Hematopoietic multipotent progenitor cell treated with erythropoietin and hydrocortisone succinate and interleukin-3 and kit ligand, for 6 days (in vitro differentiated cells): ENCODE measurements at places on chromosomes 7 and 10.
A peak's percentile ranks its signal among the peaks of the same experiment; 100 is the strongest.

GRCh38 chr7:139829775-139830117 is 682 bp downstream of the TBXAS1 start:
- peak; percentile 45 for DNase-seq

DNA sequence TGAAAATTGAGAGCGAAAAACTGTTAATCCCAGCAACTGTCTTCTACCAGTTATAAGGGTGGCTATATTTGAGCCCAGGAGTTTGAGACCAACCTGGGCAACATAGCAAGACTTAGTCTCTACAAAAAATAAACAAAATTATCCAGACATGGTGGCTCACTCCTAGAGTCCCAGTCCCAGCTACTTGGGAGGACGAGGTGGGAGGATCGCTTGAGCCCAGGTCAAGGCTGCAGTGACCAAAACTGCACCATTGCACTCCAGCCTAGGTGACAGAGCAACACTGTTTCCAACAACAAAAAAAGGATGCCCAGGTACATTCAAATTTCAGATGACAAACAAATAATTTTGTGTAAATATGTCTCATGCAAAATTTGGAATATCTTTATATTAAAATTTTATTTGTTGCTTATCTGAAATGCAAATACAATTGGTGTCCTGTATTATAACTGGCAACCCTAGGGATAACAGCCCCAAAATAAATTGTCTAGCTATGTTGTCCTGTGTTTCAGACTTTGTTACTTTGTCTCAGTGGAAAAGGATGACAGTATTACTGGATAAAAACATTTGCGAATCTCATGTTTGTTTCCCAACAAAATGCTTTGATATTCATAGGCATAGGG is 26.7 kb downstream of the FAM171A1 start:
- no peak for DNase-seq

DNA sequence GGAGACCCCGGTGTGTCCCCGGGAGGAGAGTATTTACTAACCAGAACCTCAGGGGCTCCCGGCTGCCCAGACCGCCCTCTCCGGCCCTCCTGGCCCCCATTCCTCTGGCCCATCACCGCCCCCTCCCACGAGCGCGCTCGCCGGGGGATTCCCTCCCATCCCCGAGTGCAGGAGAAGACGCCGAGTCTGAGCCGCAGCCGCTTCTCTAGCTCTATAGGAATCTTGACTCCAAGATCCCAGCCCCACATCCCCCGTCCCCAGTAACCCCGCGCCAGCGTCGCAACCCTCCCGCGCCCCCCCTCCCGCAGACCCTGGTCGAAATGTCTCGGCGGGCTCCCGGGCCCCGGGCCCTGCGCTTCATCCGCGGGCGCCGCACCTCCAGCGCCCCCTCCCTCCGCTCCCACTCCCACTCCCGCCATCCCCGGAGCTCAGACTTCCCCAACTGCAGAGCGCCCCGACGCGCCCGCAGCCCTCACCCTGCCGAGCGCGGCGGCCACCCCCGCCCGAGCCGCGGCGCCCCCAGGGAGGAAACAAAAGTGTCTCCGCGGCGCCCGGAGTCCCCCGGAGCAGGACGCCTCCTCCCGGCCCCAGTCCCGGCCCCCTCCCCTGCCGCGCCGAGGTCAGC is 541 bp downstream of the ELMO1 start:
- peak; percentile 30 for DNase-seq

- DNase-seq: no peak
Observed at GRCh38 chr10:93945819-93946218, 47.9 kb upstream of the PLCE1 start.

DNA sequence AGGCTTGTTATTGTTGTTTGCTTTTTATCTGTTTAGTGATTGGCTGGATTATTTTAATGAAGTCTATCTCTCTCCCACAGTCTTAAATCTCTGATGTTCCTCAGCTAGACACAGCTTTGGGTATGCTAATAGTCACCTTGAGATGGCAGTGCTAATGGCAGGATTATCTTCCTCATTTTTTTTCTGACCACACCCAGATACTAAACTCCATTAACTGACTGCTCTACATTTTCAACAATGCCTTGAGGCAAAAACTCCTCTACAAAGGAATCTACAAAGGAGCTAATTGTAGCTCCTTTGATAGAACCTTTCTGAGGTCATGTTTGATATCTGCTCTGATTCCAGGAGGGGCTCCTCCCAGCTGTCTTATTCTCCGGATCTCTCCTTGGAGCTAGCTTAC is 122.6 kb downstream of the HBP1 start:
- no peak for DNase-seq

DNA sequence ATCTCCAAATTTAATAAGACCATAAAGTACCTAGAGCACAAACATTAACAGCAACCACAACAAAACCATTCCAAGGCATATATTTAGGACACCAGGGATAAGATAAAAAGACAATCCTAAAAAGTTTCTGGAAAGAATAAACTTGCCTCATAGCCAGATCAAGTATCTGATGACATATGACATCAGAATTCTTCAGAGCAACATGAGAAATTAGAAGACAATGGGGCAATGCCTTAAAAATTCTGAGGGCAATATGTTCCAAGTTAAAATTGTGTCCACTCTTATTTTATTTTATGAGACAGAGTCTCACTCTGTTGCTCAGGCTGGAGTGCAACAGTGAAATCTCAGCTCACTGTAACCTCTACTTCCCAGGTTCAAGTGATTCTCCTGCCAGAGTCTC is 2.8 kb downstream of the EFCAB10 start:
- DNase-seq: no peak

DNA sequence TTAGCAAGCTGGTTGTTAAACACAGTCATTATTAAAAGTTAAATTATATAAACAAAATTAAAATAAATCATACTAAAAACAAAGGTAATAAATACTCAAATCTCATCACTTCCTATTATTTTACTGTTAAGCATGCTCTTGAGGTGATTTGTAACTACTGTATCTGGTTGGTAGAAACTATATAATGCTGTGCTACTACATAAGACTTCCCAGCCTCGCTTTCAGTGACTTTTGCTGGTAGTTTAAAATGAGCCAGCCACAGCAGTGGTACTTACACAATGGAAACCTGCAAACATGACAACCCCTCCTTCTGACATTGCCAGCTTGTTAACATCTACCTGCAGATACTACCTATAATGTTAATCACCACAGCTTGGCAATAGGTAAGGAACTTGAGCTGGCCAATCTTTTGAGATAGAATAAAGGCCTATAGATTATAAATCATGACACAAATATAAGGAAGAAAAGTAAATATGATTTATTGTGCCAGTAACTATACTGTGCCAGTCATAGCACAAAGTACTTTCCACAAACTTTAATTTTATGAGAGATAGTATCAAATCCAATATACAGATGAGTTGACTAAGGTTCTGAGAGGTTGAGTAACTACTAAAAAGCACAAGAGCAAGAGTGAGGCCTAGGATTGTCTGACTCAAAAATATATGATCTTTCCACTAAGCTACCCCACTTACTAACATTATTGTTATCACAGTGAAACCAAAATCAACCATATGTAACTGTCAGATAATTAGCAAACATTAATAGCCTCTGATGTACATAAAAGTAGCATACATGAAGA is 181.1 kb upstream of the ASAH2 start:
- DNase-seq: no peak

DNA sequence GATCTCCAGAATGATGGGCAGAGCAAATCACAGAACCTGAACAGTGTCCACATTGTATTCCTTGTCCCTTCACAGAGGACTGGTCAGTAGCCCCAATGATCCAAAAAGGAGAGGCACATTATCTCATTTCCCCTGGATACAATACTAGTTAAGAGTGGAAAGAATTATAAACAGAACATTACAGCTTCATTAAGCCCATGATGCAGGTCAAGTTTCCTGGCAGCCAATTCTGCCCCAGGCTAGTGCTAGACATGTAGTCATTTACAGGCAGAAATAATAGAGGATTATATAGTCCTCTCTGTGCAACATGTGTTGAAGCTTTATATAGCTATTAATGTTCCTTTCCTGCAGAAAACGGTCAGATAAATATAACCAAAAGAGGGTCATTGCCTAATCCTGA is 124.3 kb upstream of the WNT16 start:
- no peak for DNase-seq

- peak; percentile 72 for DNase-seq
Observed at GRCh38 chr7:73827567-73828106, 3.2 kb upstream of the CLDN4 start.

DNA sequence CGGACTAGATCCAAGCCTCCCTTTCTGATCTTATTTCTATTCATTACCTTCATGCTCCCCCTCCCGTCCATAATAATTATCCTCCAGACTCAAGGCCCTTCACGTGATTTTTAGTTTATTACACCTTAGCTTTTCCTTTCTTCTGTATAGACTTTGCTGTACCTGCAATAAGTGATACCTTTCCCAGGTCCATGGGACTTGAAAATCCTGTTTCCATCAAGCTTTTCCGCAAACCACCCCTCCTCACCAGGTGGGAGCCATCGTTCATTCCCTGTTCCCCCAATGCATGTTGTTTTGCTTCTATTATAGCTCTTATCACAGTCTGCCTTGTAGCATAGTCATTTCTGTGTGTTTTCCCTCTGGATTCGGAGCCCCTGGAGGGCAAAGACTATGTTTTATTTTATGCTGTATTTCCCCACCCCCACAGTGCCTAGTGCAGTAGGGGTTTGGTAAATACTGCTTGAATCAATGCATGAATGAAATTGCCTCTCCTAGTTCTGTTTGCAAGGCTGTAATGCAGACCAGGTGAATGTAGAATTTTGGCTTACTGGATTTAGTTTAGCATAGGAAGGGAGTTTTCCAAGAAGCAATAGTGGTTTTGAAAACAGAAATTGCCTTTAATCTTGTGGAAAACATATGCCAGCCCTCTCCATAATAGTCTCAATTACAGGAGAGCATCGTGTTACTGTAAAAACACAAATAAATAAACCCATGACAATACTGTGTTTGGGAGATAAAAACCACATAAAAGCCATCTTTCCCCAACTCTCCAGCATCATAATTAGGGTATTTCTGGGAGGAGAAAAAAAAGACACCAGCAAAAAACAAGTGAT is 213.4 kb downstream of the AUTS2 start:
- no peak for DNase-seq

- no peak for DNase-seq
Observed at GRCh38 chr10:78703593-78703992, 365.2 kb upstream of the ZMIZ1 start.

DNA sequence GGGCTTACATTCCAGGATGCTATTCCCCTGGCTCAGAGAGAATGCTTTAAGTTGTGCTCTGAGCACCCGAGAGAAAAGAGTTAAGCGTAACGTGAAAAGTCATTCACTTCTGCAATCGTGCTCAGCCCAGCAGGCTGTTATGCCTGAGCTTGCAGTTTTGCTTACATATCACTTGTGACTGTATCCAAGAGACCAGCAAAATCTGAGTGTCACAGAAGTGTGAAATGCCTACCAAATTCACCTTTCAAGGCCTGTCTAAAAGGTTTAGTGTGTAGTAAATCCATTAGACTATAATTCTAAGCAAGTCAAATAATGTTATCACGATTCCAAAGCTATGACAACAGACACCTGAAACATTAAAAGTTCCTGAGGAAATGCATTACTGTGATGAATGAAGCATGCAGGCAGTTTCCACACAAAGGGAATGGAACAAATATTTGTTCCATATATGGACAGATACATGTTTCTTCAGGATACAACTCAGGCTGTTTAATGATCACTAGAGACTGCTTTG is 20.1 kb downstream of the ITGB1 start:
- DNase-seq: no peak

DNA sequence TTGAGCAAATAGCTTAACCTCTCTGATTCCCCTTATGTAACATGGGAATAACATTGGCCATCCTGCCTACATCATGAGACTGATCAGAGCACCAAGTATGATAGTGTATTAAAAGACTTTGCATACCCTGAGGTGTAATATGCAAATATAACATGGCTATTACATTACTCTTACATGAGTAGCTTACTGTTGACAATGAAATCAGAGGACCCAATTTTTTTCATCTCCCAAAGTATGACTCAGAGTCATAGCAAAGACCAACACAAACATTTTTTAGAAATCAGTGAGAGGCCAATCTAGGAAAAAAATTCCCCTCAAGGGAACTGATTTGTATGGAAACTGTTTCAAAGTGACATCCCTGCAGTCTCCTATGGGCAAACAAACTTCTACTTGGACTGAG is 47.0 kb upstream of the TMEM140 start:
- DNase-seq: no peak

DNA sequence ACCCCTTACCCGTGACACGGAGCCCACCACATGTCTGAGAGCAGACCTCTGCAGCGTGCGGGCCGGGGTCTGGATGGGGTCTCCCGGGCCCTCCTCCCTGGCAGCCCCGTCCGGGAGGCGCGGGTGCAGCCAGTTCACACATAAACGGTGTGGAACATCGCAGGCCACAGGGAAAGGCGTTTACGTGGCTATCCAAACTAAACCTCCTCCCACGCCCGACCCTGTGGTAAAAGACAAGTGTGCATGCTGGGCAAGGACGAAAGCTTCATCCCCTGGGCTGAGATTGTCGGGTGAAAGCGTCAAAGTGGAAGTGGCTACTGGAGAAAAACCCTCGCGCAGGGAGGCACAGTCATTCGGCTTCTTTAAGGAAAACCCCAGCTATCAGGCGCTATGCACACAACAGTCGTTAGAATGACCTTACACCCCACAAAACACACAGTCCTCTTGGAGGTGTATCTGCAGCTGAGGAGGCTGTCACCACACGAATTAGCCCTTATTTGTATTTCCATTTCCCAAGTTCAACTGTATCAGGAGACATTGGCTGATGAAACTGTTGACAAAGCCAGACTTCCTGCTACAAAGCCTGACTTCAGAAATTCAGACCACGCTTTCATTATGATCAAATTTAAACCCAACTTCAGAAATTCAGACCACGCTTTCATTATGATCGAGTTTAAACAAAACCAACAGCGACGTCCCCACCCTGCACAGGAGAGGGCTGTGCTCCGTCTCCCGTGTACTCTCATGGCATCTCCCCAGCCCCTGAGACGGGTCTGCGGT is 15.3 kb downstream of the GPER1 start:
- no peak for DNase-seq
